Stimulated activated CD8-positive, alpha-beta memory T cell treated with anti-CD3 and anti-CD28 coated beads, Interleukin-7, amount 100 ng/mL, for 4 hours (primary cell): ENCODE measurements at places on chromosomes 2 and 18.

- DNase-seq: no peak
These were observed 38.3 kb upstream of the DLX1 start for GRCh38 chr2:172046866-172047565.

GRCh38 chr2:3159782-3160545 lies 217.7 kb downstream of the EIPR1 start:
- no peak for DNase-seq

DNA sequence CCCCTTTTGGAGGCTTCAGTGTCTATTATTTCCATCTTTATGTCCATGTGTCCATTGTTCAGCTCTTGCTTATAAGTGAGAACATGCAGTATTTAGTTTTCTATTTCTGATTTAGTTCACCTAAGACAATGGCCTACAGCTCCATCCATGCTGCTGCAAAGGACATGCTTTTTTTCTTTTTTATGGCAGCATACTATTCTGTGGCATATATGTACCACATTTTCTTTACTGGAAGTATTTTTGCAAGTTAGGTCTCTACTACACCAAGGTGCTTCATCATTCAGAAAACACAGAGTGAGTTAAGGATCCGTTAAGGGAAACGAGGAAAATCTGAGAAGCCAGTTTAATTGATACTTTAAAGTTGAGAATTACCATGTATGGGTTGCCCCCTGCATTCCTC lies 297.2 kb downstream of the CDCA7 start:
- no peak for DNase-seq

DNA sequence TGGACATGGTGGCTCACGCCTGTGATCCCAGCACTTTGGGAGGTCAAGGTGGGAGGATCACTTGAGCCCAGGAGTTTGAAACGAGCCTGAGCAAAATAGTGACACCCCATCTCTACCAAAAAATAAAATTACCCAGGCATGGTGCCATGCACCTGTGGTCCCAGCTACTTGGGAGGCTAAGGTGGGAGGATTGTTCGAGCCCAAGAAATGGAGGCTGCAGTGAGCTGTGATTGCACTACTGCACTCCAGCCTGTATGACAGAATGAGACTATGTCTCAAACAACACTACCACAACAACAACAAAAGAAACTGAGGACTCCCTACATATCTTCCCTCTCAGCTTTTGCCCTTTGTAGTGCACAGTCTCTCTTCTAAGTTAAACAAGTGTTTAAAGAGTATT lies 53.3 kb upstream of the UPP2 start:
- no peak for DNase-seq

GRCh38 chr2:4354678-4355077 lies 651.3 kb downstream of the DCDC2C start:
- DNase-seq: no peak

GRCh38 chr18:54260396-54261072 lies 8.8 kb upstream of the POLI start:
- no peak for DNase-seq

DNA sequence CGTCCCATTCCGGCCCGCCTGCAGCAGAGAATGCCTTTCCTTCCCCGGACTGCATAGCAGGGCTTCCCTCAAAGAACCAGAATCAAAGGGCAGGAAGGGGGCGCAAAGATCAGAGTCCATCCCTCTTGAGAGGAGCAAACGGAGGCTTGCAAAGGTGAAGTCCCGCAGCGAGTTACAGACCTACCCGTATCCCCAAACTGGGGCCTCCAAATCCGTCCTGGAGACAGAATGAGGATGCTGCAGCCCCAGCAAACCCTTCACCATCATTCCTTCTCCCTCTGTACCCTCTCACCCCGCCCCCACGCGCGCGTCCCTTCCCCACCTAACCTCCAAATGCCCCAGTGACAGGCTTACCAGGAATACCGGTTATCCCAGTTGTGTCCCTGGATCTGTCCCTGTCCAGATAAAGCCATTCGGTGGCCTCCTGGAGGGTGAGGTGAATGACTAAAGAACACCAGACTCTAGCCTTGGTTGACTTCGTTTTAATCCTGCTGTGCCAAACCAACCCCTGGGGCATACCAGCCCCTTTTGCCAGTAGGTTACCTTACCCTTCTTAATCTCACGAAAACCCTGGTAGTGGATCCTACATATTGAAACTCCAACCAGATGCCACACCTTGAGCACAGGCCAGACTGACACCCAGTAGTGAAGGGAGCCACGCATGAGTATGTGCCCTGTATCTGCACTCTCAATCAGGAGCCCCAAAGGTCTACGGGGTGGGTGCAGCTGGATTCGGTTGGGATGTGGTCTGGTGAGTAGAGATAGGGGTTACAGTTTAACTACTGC lies 961 bp upstream of the SLC40A1 start:
- DNase-seq: no peak

- no peak for DNase-seq
These were observed 74.9 kb downstream of the TTC32 start for GRCh38 chr2:19826874-19827273.

DNA sequence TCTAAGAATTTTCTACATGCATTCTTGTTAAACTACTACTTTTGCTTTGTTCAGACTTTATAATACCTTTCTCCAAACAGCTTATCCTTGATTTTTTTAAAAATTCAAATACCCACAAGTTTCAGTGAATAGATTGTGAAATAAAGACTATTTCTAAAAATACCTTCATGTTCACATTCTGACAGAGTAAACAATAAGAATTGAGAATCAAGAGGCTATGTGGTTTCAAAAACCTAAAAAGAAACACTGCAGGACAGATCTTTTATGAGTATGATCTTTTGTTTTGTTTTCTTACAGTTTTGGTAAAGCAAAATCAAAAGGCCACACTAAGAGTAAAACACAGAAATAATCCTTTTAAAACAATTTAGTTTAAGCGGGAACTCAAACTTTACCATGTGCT lies 21.2 kb downstream of the ALS2 start:
- DNase-seq: no peak

- no peak for DNase-seq
These were observed 31.3 kb upstream of the TMEM131 start for GRCh38 chr2:98026927-98027522.

DNA sequence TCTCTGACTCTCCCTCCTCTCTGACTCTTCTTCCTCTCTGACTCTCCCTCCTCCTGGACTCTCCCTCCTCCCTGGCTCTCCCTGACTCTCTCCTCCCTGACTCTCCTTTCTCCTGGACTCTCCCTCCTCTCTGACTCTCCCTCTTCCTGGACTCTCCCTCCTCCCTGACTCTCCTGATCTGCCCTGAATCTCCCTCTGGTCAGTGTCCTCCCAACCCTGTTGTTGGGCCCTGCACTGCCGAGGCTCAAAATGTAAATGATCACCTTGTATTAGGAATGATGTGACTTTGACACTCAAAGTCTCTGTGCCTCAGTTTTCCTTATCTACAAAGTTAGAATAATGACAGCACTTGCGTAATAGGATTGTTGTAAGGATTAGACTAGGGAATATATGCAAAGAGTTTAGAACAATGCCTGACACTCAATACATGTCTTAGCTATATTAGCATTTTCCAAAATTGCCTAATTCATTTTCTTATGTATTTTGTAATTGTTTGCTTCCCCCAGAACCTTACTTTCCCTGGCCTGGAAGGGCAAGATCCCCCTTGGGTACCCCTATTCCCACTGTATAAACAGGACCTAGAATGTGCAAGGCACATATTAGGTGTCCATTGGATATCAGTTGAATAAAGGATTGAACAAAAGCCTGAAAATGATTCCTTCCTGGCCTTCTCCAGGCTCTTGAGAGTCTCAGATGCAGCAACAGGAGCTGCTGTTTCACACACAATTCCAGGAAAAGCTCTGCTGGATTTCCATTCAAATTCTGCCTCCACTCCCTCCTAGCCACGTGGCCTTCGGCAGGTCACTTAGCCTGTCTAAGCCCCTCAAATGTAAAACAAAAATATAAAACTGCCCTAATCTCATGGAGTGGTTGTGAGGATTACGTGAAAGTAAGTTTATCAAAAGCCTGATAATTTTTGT lies 170.1 kb downstream of the INHBB start:
- no peak for DNase-seq

DNA sequence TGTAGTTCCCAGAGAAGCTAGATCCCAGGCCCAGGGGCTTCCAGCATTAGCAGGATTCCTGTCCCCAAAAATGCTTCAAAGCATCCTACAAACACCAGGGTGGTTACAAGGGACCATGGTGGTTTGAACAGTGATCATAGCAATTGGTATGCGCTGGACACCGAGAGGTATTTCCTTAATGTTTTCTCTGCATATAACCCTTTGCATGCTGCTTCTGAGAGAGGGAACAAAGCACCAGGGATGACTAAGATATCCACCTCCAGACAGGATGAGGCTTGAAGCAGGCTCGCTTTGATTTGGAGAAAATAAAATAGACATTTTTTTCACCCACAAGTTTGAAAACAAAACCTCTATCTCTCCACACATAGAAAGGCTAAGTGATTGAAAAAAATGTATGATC lies 50.5 kb upstream of the TSPYL6 start:
- no peak for DNase-seq
